ENCODE measurements at places on chromosomes 12 and 14. TPM values are rescaled to one million over a fixed set of nuclear protein-coding genes. Genes with fewer than 3 reads are reported as not detected.

DNA sequence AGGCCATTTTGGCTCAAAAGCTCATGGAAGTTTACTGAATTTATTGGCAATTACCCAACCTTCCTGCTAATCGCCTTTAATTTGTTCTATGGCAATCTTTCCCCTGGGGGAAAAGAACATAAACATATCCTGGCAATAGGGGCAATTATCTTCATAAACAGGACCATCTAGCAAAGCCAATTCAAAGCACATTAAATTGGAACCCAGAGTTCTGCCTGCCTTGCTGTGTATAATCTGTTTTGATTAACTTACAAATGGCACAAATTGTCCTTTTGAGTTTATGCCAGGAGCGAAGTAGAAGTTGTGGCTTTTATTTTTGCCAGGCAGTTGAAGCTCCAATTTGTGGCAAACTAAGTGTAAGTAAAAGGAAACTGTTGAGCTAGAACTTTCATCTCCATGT lies 68.6 kb downstream of the C12orf50 start:
- no peak overlapping the region for H3K4me3 ChIP-seq
- no peaks in the 10 kb centered on the region for H3K27me3 ChIP-seq
- no peaks in the 10 kb centered on the region for H3K36me3 ChIP-seq
- H3K27ac ChIP-seq: no peak overlapping the region
- no peak for DNase-seq

DNA sequence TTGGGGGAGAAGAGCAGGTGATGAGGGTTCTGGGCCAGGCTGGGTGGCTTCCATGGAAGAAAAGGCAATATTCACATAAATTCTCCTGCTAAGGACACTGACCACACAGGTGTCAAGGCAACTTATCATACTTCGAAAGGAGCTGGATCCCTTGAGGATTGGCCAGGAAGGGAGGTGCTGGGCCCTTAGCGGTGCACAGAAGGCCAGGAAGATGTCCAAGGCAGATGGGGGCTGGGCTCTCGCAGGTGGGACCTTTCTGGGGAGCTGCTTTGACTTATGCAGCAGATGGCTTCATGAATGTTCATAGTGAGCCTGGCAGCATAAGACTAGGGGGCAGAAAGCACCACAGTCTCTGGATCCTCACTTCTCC lies 3.9 kb downstream of the CD63 start:
- H3K4me1 ChIP-seq: peaks cover 78% of the 10 kb centered on the region
- peak overlapping the region; percentile 29 for H3K4me3 ChIP-seq
- H3K36me3 ChIP-seq: peaks cover 7% of the 10 kb centered on the region
- H3K27me3 ChIP-seq: no peaks in the 10 kb centered on the region
- peak overlapping the region; percentile 92 for H3K27ac ChIP-seq

- H3K27me3 ChIP-seq: no peaks in the 10 kb centered on the region
- H3K4me3 ChIP-seq: peak overlapping the region; percentile 55
- peaks cover 86% of the 10 kb centered on the region for H3K4me1 ChIP-seq
- H3K27ac ChIP-seq: peak overlapping the region; percentile 95
Measured at GRCh38 chr12:108691998-108692808, 39.1 kb downstream of the CORO1C start.

- peaks cover 63% of the 10 kb centered on the region for H3K4me1 ChIP-seq
- peak overlapping the region; percentile 97 for H3K27ac ChIP-seq
- DNase-seq: peak; percentile 68
- H3K27me3 ChIP-seq: no peaks in the 10 kb centered on the region
- peak overlapping the region; percentile 95 for H3K4me3 ChIP-seq
Measured at GRCh38 chr12:110582276-110583136, 612 bp downstream of the PPTC7 start.

DNA sequence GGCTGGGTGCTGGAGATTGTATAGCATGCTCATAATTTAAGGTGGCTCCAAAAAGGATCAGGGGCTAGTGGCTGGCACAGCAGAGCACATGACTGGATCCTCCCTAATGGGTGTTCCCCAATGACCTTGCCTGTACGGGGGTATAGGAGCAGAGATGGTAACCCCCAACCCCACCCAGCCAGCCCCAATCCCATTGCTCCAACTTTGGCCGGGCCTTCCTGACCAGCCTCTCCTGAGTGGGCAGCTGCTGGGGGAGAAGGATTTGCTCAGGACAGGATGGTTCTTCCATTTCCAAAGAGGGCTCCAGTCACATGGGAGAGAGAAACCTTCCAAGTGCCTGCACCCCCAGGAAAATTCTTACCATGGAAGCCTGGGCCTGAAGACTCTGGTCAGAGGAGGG lies 15.3 kb upstream of the NR4A1 start:
- DNase-seq: no peak
- H3K4me1 ChIP-seq: peaks cover 50% of the 10 kb centered on the region
- peak overlapping the region; percentile 93 for H3K27ac ChIP-seq

DNA sequence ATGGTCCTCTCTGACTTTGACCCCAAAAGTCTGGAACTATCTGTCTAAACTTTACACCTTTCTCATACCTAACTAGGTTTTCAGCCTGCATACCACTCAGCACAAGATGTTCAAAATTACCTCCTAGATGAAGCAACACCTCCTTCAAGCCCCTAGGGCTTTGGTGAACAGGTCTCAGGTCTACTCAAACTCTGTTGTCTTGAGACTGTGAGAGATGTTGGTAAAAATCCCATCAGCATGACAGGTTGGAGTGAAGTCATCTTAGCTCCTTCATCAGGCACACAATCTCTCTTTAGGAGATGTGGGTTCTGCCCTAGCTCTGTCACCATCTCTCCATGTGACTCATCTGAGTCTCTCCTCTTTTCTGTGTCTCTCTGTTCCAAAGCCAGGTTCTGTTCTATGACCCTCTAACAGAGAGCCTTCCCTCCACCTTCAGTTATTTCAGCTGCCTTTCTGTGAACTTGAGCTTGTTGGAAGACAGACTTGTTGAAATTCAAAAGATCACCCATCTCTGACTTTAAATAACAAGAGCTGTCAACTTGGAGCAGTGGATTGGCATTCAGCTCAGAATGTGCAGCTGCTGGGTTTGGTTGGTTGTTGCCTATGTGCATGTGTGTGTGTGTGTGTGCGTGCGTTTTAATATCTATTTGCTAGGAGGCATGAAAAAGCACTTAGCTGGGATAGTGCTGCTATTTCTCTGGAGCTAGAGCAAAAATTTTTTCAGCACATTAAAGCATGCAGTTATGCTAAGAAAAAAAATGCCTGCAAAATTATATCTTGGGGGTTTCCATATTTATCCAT lies 130.7 kb downstream of the CRACR2A start:
- H3K36me3 ChIP-seq: no peaks in the 10 kb centered on the region
- H3K27ac ChIP-seq: no peak overlapping the region
- no peaks in the 10 kb centered on the region for H3K27me3 ChIP-seq
- no peak for DNase-seq
- no peak overlapping the region for H3K4me3 ChIP-seq

- no peaks in the 10 kb centered on the region for H3K36me3 ChIP-seq
- no peak for DNase-seq
- no peaks in the 10 kb centered on the region for H3K27me3 ChIP-seq
- H3K27ac ChIP-seq: no peak overlapping the region
Measured at GRCh38 chr12:125038976-125039625, 26.1 kb upstream of the AACS start.

DNA sequence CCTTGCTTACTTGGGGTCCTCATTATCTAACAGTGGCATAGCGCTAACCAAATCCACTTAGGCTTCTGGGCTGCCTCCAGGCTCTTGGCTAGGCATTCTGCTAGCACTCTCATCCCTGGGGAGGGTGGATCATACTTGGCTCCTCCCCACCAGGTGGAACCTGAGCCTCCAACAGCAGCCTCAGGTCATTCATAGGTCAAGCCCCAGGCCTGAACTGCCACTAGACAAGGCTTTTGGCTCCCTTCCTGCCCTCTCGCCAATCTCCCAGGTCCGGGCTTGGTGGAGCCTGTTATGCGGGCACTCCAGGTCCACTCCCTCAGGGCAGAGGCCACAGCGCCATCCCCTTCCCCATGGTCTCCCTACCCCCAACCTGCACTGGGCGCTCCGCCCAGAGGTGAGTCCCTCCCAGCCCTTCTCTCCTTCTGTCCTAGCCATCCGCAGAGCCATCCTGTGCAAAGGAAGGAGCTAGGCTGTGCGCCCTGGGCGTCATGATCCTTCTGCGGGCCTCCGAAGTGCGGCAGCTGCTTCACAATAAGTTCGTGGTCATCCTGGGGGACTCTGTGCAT lies 154.9 kb upstream of the AMIGO2 start:
- H3K36me3 ChIP-seq: no peaks in the 10 kb centered on the region
- no peak overlapping the region for H3K4me3 ChIP-seq
- DNase-seq: no peak
- no peaks in the 10 kb centered on the region for H3K27me3 ChIP-seq
- no peaks in the 10 kb centered on the region for H3K4me1 ChIP-seq
- H3K27ac ChIP-seq: no peak overlapping the region

GRCh38 chr12:115956659-115957058 lies 320.8 kb downstream of the MED13L start:
- peaks cover 13% of the 10 kb centered on the region for H3K36me3 ChIP-seq
- H3K4me1 ChIP-seq: peaks cover 11% of the 10 kb centered on the region
- no peak for DNase-seq
- H3K27ac ChIP-seq: no peak overlapping the region
- H3K4me3 ChIP-seq: no peak overlapping the region

- no peaks in the 10 kb centered on the region for H3K36me3 ChIP-seq
- H3K4me1 ChIP-seq: no peaks in the 10 kb centered on the region
- H3K4me3 ChIP-seq: no peak overlapping the region
- no peak for DNase-seq
Measured at GRCh38 chr12:51832354-51833107, 16.0 kb downstream of the FIGNL2 start.

GRCh38 chr14:97724265-97724731 lies 927.1 kb downstream of the VRK1 start:
- H3K27me3 ChIP-seq: peaks cover 2% of the 10 kb centered on the region
- H3K4me1 ChIP-seq: no peaks in the 10 kb centered on the region
- no peak overlapping the region for H3K27ac ChIP-seq
- H3K36me3 ChIP-seq: no peaks in the 10 kb centered on the region
- no peak overlapping the region for H3K4me3 ChIP-seq

DNA sequence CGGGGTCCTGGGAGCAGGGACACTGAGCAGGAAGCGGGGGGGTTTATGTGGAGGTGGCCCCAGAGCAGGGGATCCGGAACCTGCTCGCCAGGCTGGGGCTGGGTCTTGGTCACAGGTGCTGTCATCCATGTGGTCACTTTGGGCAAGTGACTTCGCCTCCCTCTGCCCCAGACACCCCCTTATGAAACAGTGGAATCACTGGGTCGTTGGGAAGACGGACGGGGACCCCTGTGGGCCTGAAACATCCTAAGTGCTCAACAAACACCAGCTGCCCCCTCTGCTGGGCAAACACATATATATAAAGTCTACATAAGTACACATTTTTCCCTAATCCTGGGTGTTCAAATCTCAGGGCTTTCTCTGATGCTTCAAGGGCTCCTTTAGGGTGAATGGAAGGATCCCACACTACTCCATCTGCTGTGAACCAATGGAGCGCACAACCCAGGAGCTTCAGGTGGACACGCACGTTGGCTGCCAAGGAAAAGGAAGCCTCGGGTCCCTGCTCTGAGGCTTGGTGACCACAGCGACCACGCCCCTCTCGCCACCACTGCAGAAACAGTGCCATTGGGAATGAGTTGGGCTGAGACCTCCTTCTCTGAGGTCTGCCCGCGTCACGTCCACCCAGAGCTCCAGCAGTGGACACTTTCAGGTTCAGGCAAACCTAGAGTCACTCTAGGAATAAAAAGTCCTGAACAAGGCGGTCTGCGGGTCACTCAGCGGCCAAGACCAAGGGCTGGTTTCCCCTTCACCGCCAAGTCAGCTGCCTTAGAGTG lies 54.6 kb downstream of the CDC42BPB start:
- no peak overlapping the region for H3K27ac ChIP-seq
- peaks cover 56% of the 10 kb centered on the region for H3K36me3 ChIP-seq
- no peak overlapping the region for H3K4me3 ChIP-seq
- DNase-seq: no peak
- no peaks in the 10 kb centered on the region for H3K27me3 ChIP-seq
- H3K4me1 ChIP-seq: no peaks in the 10 kb centered on the region

The HOTAIR gene
- 0.23 TPM for polyA plus RNA-seq

The KRT6A gene
- 0.13 TPM for polyA plus RNA-seq

The RSRC2 gene
- 54.2 TPM for polyA plus RNA-seq

The THTPA gene
- 26.2 TPM for polyA plus RNA-seq

The SETD1B gene
- 2.8 TPM for polyA plus RNA-seq

The BCL11B gene
- not detected for polyA plus RNA-seq
